ENCODE measurements at places on chromosomes 7 and 10. TPM values are rescaled to one million over a fixed set of nuclear protein-coding genes. Genes with fewer than 3 reads are reported as not detected.
A peak's percentile ranks its signal among the peaks of the same experiment; 100 is the strongest.

GRCh38 chr10:123863721-123864482, 27.7 kb downstream of the CPXM2 start:
- H3K4me3 ChIP-seq: no peak overlapping the region
- H3K27me3 ChIP-seq: peaks cover 3% of the 10 kb centered on the region
- H3K36me3 ChIP-seq: no peaks in the 10 kb centered on the region

The KIF11 gene
- 55.2 TPM for total RNA-seq

The GDF10 gene
- 0.11 TPM for total RNA-seq

GRCh38 chr7:16071246-16071857, 350.0 kb downstream of the CRPPA start:
- H3K36me3 ChIP-seq: no peaks in the 10 kb centered on the region
- no peaks in the 10 kb centered on the region for H3K4me1 ChIP-seq
- H3K27ac ChIP-seq: no peak overlapping the region
- no peak for DNase-seq
- peaks cover 4% of the 10 kb centered on the region for H3K27me3 ChIP-seq

DNA sequence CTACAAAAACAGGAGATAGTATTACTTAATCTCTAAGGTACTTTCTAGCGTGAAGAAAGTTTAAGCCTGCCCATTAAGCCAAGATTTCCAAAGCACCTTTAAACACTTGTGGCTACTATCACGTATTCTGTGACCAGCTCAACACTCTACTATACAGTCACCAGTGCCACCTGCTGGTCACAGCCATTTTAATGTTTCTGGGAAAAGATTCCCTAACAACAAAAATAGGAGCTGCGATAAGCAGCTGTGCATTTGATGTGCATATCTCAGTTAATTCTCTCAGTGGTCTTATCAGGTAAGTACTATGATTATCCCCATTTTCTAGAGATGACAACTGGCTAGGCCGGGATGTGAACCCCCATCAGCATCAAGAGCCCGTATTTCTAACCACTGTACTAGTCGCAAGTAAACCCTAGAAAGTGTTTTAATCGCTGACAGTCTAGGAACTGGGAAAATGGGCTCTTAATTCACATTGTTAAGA, 860 bp downstream of the SEC31B start:
- peak; percentile 54 for DNase-seq
- peak overlapping the region; percentile 50 for H3K27ac ChIP-seq
- no peaks in the 10 kb centered on the region for H3K27me3 ChIP-seq
- H3K4me1 ChIP-seq: peaks cover 35% of the 10 kb centered on the region
- H3K4me3 ChIP-seq: peak overlapping the region; percentile 39

GRCh38 chr10:16795410-16796073, 21.7 kb downstream of the RSU1 start:
- no peak overlapping the region for H3K4me3 ChIP-seq
- H3K36me3 ChIP-seq: peaks cover 47% of the 10 kb centered on the region
- no peak for DNase-seq
- no peak overlapping the region for H3K27ac ChIP-seq

DNA sequence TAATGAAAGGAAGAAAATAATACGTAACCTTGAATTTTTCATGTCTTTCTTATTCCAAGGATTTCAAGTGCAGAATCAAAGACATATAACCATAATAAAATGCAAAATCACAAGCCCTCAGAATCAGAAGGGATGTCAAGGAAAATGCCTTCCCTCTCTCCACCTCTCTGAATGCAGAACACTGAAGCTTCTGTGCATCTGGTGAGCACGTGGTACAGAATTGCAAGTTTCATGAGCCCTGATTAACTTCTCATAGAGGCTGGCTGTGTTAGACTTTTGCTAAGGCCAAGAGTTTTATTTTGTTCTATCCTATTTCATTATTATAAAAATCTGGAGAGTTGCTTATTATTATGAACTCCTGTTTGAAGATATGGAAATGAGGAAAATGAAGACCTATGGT, 533.7 kb upstream of the POM121L12 start:
- H3K36me3 ChIP-seq: no peaks in the 10 kb centered on the region
- H3K27ac ChIP-seq: no peak overlapping the region
- H3K4me1 ChIP-seq: no peaks in the 10 kb centered on the region
- no peaks in the 10 kb centered on the region for H3K27me3 ChIP-seq
- no peak overlapping the region for H3K4me3 ChIP-seq

GRCh38 chr10:82969405-82969804, 1094.4 kb downstream of the NRG3 start:
- no peak overlapping the region for H3K27ac ChIP-seq
- no peaks in the 10 kb centered on the region for H3K27me3 ChIP-seq
- DNase-seq: no peak

The DKK1 gene
- not detected for total RNA-seq

DNA sequence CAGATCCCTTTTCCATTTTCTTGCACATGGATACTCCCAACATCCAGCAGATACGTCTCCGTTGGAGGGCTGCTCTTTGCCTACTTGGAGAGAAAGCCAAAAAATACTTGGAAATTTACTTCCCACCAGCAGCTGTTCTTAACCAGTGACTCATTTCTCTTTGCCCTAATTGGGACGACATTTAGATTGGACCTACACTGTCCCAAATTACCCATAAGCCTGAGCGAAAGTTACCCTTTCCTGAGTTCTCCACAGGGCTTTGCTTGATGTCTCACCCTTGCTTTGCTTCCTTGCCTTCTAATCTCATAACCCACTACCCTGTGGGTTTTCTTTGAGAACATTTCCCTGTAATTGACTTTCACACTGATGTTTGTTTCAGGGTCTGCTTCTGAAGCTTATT, 48.1 kb downstream of the SAMD8 start:
- H3K4me1 ChIP-seq: peaks cover 17% of the 10 kb centered on the region
- H3K4me3 ChIP-seq: peak overlapping the region; percentile 0
- peak overlapping the region; percentile 36 for H3K27ac ChIP-seq
- peaks cover 28% of the 10 kb centered on the region for H3K36me3 ChIP-seq

The DNAJC1 gene
- 22.3 TPM for total RNA-seq

Data from activated naive CD8-positive, alpha-beta T cell treated with anti-CD3 and anti-CD28 coated beads, Interleukin-2, amount 10 ng/mL, durations not matched to agents 7 days and 5 days (primary cell).